CD4-positive, CD25-positive, alpha-beta regulatory T cell (primary cell): ENCODE measurements at places on chromosomes 1 and 21.

GRCh38 chr21:32765058-32765457 lies 6.5 kb downstream of the PAXBP1 start:
- DNase-seq, result no peak

DNA sequence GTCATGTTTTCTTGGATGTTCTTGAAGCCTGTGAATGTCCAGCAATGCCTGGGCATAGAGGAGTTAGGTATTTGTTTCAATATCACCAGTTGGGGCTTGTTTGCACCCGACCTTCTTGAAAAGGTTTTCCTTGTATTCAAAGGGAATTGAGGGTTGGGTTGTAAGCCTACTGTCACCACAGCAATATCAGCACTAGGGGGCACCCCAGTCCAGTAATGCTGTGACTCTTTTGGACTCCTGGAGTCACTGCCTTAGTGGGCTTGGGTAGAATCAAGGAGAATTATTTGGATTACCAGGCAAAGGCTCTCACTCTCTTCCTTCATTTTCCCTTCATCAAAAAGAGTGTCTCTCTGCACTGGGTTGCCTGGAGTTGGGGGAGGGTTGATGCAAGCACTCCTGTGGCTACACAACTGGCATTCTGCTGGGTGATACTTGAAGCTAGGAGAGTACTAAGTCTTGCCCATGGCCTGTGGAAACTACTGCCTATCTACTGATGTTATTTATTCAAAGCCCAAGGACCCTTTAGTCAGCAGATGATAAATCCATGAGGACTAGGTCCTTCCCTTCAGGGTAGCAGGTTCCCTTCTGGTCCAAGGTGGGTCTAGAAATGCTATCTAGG lies 34.5 kb downstream of the OR10R2 start:
- DNase-seq, result peak; percentile 39

- DNase-seq, result no peak
Measured at GRCh38 chr1:98761219-98761865, 99.8 kb downstream of the SNX7 start.

DNA sequence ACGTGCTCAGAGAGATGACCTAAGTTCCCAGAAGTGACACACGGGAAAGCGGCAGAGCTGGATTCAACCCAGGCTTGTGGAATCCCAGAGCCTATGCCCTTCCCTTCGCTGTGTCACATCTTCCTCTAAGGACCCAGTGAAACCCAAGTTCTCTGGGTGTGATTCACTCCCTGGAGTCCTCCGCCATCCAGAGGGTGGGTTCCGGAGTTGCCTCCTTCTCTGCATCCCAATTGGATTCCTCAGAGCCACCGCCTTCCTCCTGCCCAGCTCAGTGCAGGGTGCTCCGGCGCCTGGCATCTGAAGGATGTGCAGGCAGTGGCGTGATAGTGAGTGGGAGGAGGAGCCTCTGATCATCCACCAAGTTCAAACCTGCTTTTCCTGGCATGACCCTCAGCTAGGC lies 20.7 kb upstream of the RCC2 start:
- DNase-seq, result no peak

- DNase-seq, result no peak
Measured at GRCh38 chr1:180577361-180577760, 18.6 kb downstream of the OVAAL start.

DNA sequence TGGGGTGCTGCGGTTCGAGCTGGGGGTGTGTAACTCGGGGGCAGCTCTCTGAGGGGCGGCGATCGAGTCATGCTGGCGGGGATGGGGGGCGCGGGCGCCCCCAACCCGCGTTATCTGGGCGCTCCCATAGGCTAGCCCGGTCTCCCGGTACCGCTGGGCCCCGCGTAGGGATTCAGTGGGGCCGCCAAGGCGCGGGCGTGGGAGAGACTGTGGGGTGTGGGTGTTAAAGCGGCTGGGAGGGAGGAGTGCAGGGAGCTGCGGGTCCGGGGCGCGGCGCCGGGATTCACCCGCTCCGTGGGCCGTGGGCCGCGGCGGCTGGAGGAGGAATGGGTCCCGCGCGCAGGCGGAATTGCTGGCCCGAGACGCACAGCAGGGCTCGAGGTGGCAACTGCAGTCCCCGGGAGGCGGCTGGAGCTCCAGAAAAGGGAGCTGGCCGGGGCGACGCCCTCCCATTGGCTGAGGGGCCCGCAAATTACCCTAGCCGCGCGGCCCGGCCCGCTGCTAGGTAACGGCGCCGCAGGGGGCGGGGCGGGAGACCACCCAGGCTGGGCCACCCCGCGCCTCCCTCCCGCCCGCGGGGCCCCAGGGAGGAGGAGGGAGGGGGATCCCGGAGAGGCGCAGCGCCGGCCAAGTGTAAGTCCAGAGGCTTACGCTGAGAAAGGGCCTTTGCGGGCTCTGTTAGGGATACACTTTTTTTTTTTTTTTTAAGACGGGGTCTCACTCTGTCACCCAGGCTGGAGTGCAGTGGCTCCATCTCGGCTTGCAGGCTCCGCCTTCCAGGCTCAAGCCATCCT lies at the start of gene PTCH2:
Gene PTCH2, minus strand, starts transcription at position 392 of the 794 bp plus-strand sequence. Its CDS starts 321 bp downstream, at position 71.
- DNase-seq, result no peak

DNA sequence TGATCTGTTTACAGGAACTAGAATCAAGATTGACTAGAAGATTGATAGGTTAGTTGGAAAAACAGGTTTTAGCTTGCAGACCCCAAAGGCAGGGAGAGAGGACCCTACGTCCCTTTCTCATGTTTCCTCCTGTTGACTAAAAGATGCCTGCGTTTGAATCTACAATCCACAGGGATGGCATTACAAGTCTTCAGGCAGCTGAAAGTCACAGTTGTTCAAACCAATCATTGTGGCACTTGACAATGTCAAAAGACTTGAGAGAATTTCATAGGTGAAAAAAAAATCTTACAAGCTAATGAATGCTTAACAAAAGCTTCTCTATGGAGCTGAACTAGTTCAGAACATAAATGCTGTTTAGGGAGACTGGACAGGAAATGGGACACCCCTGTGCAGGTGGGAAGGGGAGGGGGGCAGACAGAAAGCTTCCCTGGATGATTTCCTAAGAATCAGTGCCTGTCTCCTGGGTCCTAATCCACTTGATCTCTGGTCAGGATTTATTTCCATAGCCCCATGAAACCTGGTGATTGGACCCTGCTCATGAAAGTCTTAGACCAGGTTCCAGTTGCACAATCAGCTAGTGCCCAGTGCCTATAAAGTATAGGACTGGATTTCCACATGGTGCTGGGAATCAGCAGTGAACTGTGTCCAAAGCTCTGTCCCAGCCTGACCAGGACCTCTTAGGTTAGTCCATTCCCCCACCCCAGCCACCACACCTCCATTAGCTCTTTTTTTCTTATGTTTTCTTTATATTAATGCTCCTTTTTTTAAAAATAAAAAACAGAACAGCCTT lies 91.6 kb upstream of the BCAR3 start:
- DNase-seq, result no peak

- DNase-seq, result no peak
Measured at GRCh38 chr21:39316729-39317128, 3.3 kb upstream of the BRWD1 start.

DNA sequence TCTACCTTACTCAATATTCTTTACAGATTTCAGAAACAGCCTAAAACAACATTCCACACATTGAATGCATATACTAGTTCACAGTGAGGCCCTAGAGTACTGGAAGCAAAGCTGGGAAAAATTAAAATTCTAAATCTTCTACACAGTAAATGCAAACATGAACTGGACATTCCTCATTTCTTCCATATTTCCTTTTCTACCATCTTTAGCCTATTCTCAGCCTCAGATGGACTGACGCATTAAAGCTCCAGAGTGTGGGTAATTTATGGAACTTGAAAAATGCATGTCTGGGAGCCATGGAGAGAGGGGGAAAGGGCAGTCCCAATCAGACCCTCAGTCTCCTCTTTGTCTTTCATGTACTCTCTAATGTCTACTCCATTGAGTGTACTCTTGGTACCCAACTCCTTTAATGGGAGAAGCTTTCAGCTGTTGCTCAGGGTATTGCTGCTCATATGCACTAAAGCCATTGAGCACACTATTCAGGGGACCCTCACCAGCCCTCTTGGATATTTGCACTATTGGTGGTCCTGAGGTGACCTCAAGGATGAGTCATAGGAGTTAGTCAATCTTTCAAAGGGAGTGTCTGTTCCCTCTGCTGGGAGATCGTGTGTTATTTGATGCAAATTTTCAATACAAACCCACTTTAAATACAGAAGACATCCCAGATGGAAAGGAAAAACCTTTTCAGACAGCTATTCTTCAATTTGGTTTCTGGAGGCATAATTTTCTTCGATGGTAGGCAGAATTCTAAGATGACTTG lies 83.3 kb upstream of the KCNJ15 start:
- no peak for DNase-seq

DNA sequence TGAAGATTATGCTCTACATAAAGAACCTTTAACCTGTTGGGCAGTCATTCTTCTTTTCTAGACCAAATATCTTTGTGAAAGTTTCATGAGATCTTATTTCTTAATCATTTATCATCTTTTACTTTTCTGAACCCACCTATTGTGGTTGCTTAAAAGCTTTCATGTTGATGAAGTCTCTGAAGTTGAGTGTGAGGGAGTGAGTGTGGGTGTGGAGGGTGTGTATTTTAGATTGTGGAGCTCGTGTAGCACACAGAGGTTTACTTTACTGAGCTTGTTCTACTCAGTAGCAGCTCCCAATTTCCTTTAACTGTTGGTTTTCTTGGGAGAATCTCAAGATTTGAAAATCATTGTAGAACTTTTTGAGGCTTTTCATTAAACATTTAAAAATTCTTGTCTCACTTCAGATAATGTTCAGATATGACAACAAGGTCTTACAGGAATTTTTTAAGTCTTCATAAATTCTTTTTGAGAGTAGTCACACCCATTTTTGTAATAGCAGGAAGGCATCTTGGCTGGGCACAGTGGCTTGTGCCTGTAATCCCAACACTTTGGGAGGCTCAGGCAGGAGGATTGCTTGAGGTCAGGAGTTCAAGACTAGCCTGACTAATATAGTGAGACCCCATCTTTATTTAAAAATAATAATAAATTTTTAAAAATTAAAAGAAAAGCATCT lies 17.0 kb downstream of the SRRM1 start:
- no peak for DNase-seq

GRCh38 chr1:179951383-179952144 lies 3.0 kb upstream of the CEP350 start:
- DNase-seq, result no peak

GRCh38 chr1:68141071-68142021 lies 90.9 kb upstream of the DIRAS3 start:
- DNase-seq, result no peak

DNA sequence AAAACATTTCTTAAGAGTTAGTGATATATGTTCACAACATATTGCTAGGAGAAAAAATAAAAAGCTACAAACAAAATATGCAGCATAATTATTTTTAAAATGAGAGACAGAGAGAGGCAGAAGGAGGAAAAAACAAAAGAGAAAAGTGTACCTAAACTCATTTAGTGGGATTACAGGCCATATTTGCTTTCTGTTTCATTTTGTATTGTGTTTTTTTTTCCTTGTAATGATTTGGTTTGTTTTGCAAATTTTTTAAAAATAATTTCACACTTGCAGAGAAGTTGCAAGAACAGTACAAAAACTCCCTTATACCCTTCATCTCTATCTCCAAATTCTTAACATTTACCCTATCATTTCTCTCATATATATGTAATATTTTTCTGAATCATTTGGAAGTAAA lies 65.0 kb downstream of the LBR start:
- DNase-seq, result no peak

DNA sequence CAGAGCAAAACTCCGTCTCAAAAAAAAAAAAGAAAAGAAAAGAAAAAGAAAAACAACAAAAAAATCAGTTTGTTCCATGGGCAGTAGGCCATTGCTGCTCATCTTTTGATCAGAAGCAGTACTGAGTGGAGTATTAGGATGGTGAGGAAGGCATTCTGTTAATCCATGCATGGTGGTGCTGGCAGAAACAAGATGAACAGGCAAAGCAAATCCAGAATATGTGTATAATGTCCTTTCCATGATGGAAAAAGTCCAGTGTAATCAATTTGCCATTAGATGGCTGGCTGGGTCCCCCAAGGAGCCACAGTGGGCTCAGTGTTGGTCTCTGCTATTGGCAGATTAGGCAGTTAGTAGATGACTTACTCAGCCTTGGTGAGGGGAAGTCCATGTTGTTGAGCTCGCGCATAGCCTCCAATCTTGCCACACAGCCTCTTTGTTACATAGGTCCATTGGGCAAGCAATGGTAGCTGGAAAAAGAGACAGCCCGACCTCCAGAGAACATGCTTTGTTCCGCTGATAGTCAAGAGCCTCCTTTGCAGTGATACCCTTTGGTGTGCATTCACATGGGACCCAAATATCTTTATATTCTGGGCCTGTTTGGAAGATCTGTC lies 23.3 kb downstream of the H3-3A start:
- DNase-seq, result no peak

GRCh38 chr1:54643736-54644135 lies 2.1 kb downstream of the MROH7 start:
- no peak for DNase-seq

DNA sequence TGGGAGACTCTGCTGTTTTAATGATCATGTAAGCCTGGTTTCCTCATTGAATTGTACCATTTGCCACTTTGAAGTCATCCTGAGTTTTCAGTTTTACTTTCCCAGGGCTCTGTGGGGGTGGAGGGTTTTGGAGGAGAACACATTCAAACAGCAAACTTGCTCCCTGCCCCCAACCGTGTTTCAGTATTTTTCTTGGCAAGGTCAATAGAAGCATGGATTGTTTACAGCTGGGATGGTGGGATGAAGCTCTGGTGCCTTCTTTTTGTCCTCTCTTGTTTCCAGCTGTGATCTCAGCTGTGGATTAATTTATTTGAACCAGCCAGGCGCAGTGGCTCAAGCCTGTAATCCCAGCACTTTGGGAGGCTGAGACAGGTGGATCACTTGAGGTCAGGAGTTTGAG lies 54.3 kb upstream of the SERBP1 start:
- DNase-seq, result no peak

GRCh38 chr1:205714190-205714905 lies 34.0 kb upstream of the SLC45A3 start:
- DNase-seq, result no peak

GRCh38 chr1:3734602-3735001 lies 17.6 kb upstream of the CCDC27 start:
- DNase-seq, result no peak

DNA sequence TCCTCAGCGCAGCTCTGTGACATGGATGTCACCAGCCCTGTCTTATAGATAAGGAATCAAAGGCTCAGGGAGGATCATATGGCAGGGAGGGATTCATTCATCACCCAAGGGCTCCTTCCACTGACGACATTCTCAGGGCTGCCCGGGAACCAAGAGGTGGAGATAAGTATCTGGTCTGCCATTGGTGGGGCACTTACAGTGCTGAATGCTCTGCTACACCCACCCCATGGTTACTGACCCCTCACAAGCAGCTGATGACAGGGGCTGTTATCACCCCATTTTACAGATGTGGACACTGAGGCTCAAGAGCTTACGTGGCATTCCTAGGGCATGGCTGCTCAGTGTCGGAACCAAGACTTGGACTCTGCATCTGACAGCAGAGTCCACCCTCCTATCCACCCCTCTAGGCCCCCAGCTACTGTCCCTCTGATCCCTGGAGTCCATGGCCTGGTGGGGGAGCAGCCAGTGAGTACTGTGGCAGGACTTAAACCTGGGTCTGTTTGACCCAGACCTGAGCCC lies 155.1 kb downstream of the PTPRU start:
- DNase-seq, result no peak
